Left colon (tissue), 2 donors: ENCODE measurements at places on chromosomes 12 and 14. TPM values are rescaled to one million over a fixed set of nuclear protein-coding genes. Genes with fewer than 3 reads are reported as not detected.

Gene TAS2R42
- total RNA-seq = not detected

Gene DLK1
- not detected for total RNA-seq

Gene HSPA2
- 52.7 TPM for total RNA-seq

Gene PTPRB
- 27.1 TPM for total RNA-seq

Gene NINJ2
- 5.5 TPM for total RNA-seq

Gene POTEM
- total RNA-seq = not detected
